ENCODE measurements at places on chromosomes 3 and 15.

DNA sequence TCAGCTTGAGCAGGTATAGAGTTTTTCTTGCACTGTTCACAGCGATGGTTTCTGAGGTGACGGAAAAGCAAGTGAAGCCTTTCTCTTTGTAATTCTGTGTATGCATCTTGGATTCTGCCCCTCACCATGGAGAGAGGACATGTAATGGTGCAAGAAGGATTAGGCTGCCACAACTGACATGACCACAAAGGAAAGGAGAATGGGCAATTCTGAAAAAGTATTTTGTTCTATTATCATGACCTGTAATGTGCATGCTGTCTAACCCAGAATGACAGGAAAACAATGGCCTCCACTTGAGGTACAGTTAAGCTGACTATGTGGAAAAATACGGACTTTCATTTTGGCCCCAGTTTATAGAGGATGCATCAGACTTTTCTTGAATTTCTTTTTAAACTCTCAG, 226.9 kb downstream of the IL5RA start:
- DNase-seq: no peak

- DNase-seq: no peak
Observed at GRCh38 chr3:17023006-17023664, 138.4 kb downstream of the PLCL2 start.

DNA sequence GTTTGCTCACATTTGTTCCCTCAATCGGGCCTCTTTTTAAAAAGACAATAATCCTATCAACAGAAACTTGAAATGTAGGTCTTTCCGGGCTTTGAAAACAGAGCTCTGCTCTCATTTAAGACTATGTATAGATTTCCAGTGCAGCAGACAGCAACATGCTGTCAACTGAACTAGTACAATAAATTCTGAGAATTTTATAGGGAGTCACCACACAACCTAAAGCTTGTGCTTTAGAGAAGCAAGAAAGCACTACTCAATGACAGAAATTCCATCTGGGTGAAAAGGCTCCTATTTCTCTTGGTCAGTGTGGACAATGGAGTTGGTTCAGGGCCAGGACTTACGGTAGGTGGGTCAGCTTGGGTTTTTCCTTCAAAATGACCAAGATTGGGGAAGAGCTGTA, 583.5 kb downstream of the ROBO1 start:
- DNase-seq: no peak

DNA sequence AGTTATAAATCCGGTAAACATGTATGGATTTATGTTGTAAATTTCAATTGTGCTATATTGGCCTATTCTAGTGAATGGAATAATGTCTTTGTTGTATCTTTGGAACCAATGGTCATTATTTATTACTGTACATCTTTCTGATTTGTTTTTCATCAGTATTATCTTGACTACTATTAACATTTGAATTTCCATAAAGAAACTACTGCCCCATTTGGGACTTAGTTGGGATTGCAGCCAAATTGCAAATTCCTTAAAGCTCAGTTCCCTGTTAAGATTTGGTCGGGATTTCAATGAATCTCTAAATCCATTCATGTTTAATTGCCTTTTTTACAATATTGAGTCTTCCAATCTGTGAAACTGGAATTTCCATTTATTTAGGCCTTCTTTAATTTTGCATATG, 822.4 kb upstream of the CADM2 start:
- DNase-seq: no peak

DNA sequence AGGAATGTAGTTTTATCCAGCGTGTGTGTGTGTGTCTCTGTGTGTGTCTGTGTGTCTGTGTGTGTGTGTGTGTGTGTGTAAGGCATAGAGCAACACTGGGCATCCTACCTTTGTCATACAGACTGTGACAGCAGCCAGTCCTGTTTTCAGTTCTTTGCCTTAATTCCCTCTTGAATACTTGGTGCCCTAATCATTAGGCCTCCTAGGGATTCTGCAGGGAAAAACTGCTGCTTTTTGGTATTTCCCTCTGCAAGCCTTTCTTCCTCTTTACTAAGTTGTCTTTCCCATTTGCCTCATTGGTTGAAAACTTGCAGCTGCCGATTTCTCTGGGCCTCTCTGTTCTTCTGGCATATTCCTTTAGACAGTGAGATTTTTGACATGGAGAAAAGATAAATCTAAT, 9.2 kb downstream of the SLC25A36 start:
- no peak for DNase-seq

DNA sequence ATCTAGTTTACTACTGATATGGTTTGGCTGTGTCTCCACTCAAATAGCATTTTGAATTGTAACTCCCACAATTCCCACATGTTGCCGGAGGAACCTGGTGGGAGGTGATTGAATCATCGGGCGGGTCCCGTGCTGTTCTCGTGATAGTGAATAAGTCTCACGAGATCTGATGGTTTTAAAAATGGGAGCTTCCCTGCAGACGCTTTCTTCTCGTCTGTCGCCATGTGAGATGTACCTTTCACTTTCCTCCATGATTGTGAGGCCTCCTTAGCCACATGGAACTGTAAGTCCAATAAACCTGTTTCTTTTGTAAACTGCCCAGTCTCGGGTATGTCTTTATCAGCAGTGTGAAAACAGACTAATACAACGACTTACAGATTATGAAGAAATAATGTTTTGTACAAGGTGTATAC, 35.6 kb upstream of the PYDC2 start:
- no peak for DNase-seq

DNA sequence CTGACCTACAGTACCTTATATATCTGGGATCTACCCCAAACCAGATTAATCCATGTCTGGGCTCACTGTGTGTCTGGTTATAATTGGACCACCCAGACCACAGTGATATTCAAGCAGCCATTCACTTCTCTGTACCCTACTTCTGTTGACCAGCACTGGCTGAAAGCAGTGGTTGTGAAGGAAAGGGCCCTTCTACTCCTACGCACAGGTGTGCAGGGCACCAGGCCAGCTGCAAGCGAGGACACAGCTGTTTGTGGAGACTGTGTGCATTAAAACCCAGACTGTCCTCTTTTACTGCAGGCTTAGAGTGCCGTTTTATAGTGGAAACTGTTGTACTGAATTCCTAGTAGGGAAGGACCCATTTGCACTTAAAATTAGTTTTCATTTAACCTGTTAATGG, 29.5 kb downstream of the CTDSPL start:
- DNase-seq: no peak

- no peak for DNase-seq
Observed at GRCh38 chr15:72141171-72142084, 23.2 kb downstream of the SENP8 start.
